ENCODE measurements at places on chromosomes 3 and 15. TPM values are rescaled to one million over a fixed set of nuclear protein-coding genes. Genes with fewer than 3 reads are reported as not detected.

DNA sequence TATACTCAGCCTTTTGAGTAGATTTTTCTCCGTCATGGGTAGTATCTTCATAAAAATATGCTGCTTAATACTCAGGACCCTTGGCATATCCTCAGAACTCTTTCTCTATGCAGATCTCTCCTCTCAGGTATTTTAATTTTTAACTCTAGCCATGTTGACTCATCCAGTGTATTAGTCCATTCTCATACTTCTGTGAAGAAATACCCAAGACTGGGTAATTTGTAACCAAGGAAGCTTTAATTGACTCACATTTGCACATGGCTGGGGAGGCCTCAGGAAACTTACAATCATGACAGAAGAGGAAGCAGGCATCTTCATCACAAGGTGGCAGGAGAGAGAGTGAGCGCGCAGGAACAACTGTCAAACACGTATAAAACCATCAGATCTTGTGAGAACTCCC lies 129.3 kb upstream of the CD96 start:
- no peak for DNase-seq

GRCh38 chr3:133935843-133936769 lies 40.4 kb upstream of the RAB6B start:
- DNase-seq: no peak

Gene DAZL
- 0.05 TPM for total RNA-seq

GRCh38 chr3:127028781-127029657 lies 46.1 kb downstream of the PLXNA1 start:
- DNase-seq: no peak

DNA sequence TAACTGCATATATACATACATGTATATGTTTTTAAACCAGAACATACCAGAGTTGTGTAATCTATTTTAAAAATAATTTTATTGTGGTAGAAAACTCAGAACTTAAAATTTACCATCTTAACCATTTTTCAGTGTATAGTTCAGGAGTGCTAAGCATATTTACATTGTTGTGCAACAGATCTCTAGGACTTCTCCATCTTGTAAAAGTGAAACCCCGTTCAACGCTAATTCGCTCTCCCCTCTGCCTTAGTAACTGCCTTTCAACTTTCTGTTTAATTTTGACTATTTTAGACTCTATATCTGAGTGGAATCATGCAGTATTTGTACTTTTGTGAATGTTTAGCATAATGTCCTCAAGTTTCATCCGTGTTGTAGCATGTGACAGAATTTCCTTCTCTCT lies 51.8 kb upstream of the SSR3 start:
- no peak for DNase-seq

GRCh38 chr3:88812576-88812975 lies 294.8 kb upstream of the EPHA3 start:
- no peak for DNase-seq

- no peak for DNase-seq
Observed at GRCh38 chr3:168325684-168326083, 230.0 kb upstream of the GOLIM4 start.

- no peak for DNase-seq
Observed at GRCh38 chr3:96175500-96175899, 638.9 kb upstream of the EPHA6 start.

Data from GM12878 (cell line).